Omental fat pad (tissue), 4 donors: ENCODE measurements at places on chromosomes 3 and 15. TPM values are rescaled to one million over a fixed set of nuclear protein-coding genes. Genes with fewer than 3 reads are reported as not detected.

DNA sequence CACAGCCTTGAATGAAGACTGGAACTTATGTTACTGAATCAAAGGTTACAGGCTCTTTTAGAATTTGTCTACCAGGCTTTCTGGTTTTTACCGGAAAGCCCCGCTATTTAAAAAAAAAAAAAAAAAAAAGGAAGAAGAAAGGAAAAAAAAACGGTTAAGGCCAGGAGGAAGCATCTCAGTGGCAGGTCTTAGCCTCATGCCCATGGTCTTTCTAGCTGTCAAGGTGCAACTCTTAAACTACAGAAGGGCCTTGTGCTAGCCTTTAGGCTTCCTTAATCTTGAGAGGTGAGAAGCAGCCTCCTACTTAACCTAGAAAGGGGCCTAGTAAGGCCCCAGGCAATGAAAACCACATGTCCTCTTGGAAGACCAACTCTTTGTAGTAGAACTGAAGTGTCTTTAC lies 77.5 kb downstream of the TBC1D5 start:
- no peak for DNase-seq

DNA sequence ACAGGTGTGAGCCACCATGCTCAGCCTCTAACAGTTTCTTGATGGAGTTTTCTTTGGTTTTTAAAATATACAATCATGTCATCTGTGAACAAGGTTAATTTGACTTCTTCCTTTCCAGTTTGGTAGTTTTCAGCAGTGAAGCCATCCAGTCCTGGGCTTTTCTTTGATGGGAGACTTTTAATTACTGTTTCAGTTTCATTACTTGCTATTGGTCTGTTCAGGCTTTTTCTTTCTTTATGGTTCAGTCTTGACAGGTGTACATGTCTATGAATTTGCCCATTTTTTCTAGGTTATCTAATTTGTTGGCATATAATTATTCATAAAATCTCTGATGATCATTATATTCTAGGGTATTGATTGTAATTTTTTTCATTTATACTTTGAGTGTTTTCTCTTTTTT lies 36.8 kb downstream of the PFN2 start:
- no peak for DNase-seq

GRCh38 chr15:96416218-96416933 lies 85.9 kb downstream of the NR2F2 start:
- DNase-seq = no peak

DNA sequence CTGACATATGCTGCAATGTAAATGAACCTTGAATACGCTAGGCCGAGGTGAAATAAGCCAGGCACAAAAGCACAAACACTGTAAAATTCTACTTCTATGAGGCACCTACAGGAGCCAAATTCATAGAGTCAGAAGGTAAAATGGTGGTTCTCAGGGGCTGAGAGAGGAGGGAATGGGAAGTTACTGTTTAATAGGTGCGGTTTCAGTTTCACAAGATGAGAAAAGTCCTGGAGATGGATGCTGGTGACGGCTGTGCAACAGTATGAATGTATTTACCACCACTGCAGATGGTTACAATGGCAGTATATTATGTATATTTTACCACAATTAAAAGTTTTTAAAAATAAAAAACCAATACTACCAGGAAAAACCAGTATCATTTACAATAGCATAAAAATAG lies 4.0 kb downstream of the TNK2 start:
- DNase-seq = no peak

GRCh38 chr15:90979582-90979981 lies 14.8 kb downstream of the PRC1 start:
- DNase-seq = no peak

DNA sequence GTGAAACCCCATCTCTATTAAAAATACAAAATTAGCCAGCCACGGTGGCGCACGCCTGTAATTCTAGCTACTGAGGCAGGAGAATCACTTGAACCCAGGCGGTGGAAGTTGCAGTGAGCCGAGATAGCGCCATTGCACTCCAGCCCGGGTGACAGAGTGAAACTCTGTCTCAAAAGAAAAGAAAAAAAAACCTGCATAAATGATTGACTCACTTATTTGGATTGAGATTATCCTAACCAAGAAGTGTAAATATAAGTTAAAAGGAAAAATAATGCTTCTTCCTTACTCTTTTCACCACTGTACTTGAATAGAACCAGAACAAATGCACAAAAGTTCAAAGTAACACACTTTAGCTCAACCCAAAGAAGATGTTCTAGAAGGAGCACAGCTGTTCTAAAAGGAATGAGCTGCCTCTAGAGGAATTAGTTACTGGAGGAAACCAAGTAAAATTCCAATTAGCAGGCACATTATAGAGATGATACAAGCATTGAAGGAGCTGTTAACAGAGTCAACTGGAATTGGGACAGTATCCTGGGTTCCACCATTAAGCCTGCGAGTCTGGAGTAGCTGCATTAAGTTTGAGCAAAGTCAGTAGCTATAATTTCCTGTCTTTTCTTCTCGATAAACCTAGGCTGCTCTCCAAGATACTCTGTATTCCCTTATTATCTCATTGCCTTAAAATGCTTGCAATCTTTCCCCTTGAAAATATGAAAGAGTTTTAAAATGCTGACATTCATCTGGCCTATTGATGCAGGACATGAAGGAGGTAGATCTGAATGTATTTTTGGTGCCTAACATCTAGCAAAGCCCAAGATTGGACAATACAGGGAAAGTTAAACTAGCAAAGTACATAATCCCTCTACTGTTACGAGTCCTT lies 9.5 kb downstream of the MTHFS start:
- DNase-seq = no peak

DHX30 gene
- total RNA-seq = 46.8 TPM
